ENCODE measurements at places on chromosomes 16 and 17.
A peak's percentile ranks its signal among the peaks of the same experiment; 100 is the strongest.

DNA sequence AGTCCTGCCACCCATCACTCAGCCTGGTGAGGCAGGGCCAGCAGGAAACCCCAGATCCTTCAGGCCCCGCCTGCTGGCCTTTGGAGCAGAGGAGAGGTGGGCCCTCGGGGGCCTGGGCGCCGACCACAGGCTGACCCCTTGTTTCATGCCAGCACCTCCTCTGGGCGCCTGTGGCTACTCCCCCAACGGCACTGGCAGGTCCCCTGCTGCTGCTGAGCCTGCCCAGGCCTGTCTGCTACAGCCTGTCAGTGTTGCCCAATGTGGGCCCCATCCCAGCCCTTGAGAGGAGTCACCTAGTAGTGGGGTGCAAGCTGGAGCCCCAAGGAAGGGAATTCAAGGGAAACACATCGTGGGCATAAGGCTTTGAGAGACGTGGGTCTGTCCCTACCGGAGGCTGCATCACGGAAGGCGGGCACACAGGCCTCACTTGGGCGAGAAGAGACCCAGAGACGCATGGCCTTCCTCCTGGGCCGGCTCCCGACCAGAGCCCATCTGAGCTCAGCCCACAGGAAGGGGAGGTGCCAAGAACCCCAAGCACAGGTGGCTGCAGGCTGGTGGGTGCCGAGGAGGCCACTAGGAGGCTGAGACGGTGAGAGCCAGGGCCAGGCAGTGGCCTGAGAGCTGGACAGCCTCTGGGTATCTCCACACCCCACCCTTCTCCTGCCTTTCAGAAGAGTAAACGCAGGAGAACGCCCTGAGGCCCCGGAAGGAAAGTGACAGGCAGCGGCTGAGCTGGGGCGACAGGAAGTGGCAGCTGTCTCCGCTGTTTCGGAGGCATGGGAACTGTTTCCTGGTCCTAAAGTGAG, 8.0 kb upstream of the FASN start:
- DNase-seq: peak; percentile 73

GRCh38 chr17:72576289-72576759, 455.5 kb downstream of the SOX9 start:
- no peak for DNase-seq

DNA sequence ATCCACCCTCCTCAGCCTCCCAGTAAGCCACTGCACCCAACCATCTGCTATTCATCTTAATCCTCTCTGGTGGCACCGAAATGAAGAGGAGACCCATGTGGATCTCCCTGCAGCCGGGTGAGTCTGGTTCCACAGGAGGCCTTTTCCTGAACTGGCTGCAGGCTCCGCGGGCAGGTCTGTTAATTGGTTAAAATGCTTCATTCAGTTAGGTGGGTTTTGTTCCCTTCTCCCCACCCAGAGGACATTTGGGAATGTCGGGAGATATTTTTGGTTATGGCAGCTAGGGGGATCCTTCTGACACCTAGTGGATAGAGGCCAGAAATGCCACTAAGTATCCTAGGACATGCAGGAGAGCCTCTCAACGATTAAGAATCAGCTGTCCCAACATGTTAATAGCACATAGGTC, 16.7 kb downstream of the C16orf54 start:
- no peak for DNase-seq

DNA sequence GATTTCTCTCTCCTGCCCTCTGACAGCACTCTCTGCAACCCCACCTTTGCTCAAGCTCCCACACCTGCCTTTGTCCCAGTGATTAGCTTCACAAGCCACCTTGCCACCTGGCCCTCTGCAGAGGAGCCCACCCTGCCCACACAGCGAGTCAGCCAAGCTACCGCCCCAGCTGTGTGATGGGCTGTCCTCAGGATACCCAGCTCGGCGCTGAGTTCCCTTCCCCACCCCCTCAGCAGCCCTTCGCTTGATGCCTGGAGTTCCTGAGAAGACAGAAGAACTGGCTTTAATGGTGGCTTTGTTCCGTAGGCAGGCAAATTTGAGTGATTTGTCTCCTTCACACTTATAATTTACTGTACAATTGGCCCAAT, 266.4 kb downstream of the CBLN1 start:
- no peak for DNase-seq

- DNase-seq: no peak
Observed at GRCh38 chr16:83356266-83356665, 451.5 kb upstream of the HSBP1 start.

- peak; percentile 96 for DNase-seq
Observed at GRCh38 chr16:81645266-81645694, 133.8 kb upstream of the PLCG2 start.

DNA sequence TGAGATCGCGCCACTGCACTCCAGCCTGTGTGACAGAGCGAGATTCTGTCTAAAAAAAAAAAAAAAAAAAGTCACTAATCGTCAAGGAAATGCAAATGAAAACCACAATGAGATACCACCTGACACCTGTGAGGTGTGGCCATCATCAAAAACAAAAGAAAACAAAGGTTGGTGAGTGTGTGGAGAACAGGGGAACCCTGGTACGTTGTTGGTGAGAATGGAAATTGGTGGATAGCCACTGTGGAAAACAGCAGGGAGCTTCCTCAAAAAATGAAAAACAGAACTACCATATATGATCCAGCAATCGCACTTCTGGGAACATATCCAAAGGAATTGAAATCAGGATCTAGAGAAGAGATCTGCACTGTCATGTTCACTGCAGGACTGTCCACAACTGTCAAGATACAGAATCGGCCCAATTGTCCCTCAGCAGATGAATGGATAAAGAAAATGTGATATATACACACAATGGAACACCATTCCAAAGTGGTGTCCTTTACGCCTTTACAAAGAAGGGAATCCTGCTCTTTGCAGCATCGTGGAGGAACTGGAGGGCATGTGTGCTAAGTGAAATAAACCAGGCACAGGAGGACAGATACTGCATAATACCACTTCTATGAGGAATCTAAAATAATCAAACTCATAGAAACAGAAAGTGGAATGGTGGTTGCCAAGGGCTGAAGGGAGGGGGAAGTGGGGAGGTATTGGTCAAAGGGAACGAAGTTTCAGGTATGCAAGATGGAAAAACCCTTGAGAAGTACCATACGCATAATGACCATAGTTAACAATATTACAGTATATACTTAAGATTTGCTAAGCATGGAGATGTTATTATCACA, 63.5 kb upstream of the PLCG2 start:
- no peak for DNase-seq

GRCh38 chr16:65988024-65988595, 378.4 kb upstream of the CDH5 start:
- DNase-seq: no peak

- no peak for DNase-seq
Observed at GRCh38 chr16:12159672-12160071, 183.1 kb downstream of the SNX29 start.

DNA sequence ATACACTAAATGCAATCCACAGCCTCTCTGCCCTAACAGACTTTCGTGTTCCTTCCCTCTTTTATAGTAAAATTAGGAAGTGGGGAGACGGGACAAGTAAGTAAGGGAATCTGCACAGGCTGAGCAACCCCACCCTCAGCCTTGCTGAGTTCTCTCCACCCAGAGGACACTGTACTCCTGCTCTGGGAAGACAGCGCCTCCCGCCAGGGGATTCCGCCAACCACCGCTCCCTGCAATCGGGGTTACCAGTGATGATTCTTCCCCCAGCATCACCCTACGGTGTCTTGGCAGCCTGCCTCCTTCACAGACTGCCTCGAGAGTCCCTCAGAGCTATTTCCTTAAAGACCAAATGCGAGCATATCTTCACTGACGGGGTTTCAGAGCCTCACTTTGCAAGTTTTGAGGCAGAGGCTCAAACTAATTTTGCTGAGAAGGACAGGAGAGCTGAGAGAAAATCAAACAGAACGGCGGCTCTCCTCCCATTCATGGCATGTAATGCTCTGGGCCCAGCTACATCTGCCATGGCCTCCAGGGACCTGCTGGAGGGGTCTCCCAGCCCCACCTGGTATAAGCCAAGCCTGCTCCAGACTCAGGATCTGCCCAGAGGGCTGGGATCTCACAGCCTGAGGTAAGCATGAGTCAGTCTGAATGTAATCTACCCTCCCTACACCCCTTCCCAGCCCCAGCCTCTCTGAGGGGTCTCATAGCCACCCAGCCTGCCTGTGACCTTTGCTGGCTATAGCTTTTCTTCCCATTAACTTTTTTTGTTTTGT, 22.7 kb upstream of the ASGR2 start:
- no peak for DNase-seq

GRCh38 chr16:23027386-23027785, 121.9 kb downstream of the USP31 start:
- no peak for DNase-seq

DNA sequence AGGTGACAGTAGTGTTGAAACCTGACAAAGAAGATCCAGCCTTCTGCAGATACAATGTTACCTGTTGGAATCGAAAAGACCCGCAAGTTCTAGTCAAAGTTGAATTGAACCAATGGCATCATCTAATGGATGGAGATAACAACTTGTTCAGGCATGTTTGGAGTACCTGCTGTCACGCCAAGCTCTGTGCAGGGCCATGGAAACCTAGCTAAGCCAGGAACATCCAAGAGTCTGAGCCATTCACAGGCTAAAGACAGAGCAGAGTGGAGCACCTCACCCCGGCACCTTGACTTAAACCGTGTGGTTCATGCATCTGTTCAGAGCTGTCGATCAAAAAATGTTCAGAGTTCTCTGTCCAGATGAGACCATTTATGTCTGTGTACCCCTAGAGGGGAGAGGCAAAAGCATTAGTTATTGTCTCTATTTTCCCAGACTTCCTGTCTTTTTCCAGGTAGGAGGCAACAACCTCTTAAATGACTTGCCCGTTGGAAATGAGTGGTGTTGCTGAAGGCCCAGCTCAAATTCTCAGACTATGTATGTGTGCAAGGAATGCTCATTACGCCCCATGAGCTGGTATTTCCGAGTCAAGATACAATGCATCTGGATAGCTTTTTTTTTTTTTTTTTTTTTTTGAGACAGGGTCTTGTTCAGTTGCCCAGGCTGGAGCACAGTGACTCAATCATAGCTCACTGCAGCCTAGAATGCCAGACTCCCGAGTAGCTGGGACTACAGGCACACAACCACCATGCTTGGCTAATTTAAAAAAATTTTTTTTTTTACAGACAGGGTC, 44.9 kb upstream of the XYLT1 start:
- no peak for DNase-seq

DNA sequence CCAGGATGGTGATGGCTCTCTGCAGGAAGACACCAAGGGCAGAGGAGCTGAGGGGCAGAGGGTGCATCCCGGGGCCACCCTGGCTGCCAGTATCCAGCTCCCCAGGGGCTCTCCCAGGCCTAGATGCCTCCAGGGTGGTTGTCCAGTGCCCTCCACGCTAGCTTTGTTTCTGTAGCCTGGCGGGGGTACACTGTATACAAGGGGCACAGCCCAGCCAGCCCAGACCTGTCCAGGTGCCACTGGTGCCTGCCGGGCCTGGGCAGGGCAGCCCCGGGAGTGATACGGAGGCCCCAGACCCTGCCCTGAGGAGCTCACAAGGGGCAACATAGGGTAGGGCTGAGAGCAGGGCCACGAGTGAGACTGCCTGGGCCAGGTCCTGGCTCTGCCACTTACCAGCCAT, 14.6 kb upstream of the TRPV3 start:
- DNase-seq: no peak
